ENCODE measurements at places on chromosomes 4 and X. TPM values are rescaled to one million over a fixed set of nuclear protein-coding genes. Genes with fewer than 3 reads are reported as not detected.

DNA sequence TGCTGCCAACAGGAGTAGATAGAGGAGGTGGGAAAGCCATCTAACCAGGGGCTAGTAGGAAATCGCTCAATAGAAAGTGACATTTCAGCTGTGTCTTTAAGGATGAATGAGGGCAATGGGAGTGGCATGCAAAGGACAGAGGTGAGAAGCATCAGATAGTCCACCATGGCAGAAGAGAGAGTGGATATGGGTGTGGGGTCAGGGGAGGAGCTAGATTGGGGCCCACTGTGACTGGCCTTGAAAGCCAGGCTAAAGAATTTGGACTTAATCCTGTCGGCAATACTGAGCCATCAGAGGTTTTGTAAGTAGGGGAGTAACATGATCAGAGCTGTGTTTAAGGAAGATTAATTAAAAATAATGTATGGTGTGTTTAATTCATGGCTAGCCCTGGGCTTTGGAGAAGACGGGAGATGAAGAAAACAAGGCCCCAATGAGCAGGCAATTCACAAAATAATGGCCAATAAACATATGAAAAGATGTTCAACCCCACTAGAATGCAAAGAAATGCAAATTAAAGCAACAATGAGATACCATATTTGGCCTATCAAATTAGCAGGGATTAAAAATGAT, 98.1 kb upstream of the PJA1 start:
- no peak overlapping the region for H3K4me3 ChIP-seq
- H3K27ac ChIP-seq, result no peak overlapping the region
- no peak for DNase-seq
- no peaks in the 10 kb centered on the region for H3K36me3 ChIP-seq

DNA sequence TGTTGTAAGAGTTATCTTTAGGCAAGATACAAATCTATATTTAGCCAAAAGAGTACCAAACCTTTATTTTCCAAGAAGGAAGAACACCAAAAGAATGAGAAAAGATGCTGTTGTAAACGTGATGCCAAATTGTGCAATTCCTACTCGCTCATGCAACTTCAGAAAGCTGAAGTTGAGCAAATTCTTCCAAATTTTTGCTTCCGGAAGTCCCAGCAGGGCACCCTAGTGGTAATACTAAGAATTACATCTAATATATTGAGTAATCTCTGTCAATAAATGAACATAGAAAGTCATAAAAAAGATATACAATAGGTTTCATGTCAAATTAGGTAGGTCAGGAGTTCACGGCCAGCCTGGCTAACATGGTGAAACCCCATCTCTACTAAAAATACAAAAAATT, 36.0 kb upstream of the SMARCAD1 start:
- H3K27ac ChIP-seq, result no peak overlapping the region
- no peaks in the 10 kb centered on the region for H3K36me3 ChIP-seq
- H3K4me3 ChIP-seq, result no peak overlapping the region
- H3K4me1 ChIP-seq, result no peaks in the 10 kb centered on the region

GRCh38 chrX:110748256-110748806, 47.3 kb downstream of the CHRDL1 start:
- no peaks in the 10 kb centered on the region for H3K36me3 ChIP-seq
- DNase-seq, result no peak
- no peaks in the 10 kb centered on the region for H3K4me1 ChIP-seq
- no peak overlapping the region for H3K4me3 ChIP-seq
- peaks cover 7% of the 10 kb centered on the region for H3K27me3 ChIP-seq

DNA sequence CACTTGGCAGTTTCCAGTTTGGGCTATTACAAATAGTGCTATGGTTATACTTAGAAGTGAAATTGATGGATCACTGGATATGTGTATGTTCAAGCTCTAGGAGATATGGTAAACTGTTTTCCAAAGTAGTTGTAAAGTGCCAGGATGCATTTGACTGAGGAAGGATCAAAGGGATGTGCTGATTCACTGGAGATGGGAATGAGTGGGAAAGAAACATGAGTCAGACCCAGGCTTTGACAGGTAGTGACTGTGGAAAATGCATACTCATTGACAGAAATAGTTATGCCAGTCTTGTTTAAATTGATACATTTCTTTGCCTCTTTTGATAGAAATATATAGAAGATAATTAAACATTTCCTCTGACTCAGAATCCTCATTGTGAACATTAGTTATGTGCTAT, 77.9 kb downstream of the CEP135 start:
- H3K4me1 ChIP-seq, result peaks cover 4% of the 10 kb centered on the region
- H3K36me3 ChIP-seq, result peaks cover 38% of the 10 kb centered on the region
- no peak overlapping the region for H3K27ac ChIP-seq
- DNase-seq, result no peak

GRCh38 chrX:9342561-9343051, 122.3 kb upstream of the TBL1X start:
- no peaks in the 10 kb centered on the region for H3K36me3 ChIP-seq
- peaks cover 26% of the 10 kb centered on the region for H3K4me1 ChIP-seq
- DNase-seq, result peak; percentile 54
- no peaks in the 10 kb centered on the region for H3K27me3 ChIP-seq
- peak overlapping the region; percentile 86 for H3K4me3 ChIP-seq

DNA sequence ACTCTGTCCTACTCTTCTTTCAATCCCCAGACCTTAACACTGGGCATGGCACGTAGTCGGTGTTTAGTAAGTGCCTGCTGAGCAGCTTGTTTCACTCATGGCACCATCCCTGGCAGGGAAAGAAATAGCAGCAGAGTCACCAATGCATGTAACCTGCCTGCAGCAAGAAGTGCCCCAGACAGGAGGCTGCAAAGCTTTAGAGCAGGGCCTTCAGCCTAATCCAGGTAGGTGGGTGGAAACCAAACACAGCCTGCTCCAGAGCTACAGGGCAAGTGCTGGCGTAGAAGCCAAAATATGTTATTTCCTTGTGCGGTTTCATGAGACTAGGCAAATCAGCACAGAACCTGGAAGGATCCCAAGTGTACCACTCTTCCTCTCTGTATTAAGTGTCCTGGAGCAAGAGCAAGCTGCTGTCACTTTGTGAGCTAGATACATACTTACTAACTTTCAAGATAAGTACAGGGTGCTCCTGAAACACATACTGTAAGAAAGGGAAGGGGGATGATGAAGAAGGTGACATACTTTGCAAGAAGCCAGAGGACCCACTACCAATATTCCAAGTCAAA, 5.5 kb downstream of the PROM1 start:
- H3K36me3 ChIP-seq, result no peaks in the 10 kb centered on the region
- no peak for DNase-seq
- H3K4me3 ChIP-seq, result no peak overlapping the region
- H3K27me3 ChIP-seq, result peaks cover 63% of the 10 kb centered on the region
- no peak overlapping the region for H3K27ac ChIP-seq
- H3K4me1 ChIP-seq, result peaks cover 17% of the 10 kb centered on the region

DNA sequence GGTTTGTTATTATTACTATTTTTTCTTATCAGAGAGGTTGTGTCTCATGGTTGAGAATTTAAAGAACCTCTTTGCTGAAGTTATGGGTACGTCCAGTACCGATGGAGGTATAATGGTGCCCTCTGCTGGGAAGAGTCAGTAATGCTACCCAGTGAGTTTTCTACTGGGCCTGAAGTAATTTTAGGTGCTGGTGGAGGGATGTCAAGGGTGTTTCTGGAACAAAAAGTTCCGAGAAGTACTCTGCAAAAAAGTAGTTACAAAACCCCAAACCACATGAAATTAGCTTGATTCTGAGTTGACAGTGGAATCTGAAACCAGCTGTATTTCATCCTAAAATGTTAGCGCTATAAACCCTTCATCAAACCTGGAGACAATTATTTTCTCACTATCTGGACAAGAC, 102.5 kb upstream of the MID1 start:
- no peaks in the 10 kb centered on the region for H3K27me3 ChIP-seq
- H3K4me3 ChIP-seq, result no peak overlapping the region
- no peaks in the 10 kb centered on the region for H3K36me3 ChIP-seq
- no peaks in the 10 kb centered on the region for H3K4me1 ChIP-seq
- H3K27ac ChIP-seq, result no peak overlapping the region
- DNase-seq, result peak; percentile 17

DNA sequence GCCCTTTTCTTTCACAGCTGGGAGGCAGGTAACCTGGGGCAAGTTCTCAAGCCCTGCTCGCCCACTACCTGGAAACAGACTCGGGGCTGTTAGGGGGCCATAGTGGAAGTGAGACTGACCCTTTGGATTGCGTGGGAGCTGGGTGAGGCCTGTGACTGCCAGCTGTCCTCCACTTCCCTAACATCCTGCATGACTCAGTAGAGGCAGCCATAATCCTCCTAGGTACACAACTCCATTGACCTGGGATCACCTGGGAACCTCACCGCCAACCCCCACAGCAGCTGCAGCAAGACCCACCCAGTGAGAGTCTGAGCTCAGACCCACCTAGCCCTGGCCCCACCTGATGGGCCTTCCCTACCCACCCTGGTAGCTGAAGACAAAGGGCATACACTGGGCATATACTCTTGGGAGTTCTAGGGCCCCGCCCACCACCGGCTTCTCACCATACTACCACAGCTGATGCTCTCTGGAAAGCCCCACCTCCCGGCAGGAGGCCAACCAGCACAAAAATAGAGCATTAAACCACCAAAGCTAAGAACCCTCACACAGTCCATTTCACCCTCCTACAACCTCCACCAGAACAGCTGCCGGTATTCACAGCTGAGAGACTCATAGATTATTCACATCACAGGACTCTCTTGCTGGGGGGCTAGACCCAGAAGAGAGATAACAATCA, 61.1 kb upstream of the DCTD start:
- H3K4me1 ChIP-seq, result no peaks in the 10 kb centered on the region
- H3K4me3 ChIP-seq, result no peak overlapping the region
- peaks cover 17% of the 10 kb centered on the region for H3K27me3 ChIP-seq
- no peak overlapping the region for H3K27ac ChIP-seq
- H3K36me3 ChIP-seq, result no peaks in the 10 kb centered on the region

GRCh38 chr4:39626261-39626660, 12.4 kb downstream of the SMIM14 start:
- H3K4me1 ChIP-seq, result peaks cover 5% of the 10 kb centered on the region
- no peak for DNase-seq
- H3K36me3 ChIP-seq, result no peaks in the 10 kb centered on the region

DNA sequence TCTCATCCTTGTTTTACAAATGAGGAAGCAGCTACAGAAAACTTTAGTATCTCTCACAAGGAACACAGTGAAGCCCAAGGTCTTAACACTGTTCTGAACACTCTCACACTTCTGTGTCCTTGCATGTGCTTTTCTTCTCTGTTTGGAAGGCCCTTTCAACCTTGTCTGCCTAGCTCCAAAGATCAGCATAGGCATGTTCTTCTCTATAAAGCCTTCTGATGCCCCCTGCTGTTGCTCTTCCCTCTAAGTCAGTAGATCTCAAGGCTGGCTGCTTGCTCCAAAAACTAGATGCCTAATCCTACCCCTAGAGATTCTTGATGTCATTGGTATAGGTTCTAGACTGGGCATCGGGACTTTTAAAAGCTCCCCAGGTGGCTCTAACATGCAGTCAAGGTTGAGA, 5.9 kb downstream of the APOO start:
- H3K36me3 ChIP-seq, result no peaks in the 10 kb centered on the region
- H3K4me1 ChIP-seq, result peaks cover 5% of the 10 kb centered on the region
- peak; percentile 8 for DNase-seq
- H3K27ac ChIP-seq, result no peak overlapping the region
- no peaks in the 10 kb centered on the region for H3K27me3 ChIP-seq

DNA sequence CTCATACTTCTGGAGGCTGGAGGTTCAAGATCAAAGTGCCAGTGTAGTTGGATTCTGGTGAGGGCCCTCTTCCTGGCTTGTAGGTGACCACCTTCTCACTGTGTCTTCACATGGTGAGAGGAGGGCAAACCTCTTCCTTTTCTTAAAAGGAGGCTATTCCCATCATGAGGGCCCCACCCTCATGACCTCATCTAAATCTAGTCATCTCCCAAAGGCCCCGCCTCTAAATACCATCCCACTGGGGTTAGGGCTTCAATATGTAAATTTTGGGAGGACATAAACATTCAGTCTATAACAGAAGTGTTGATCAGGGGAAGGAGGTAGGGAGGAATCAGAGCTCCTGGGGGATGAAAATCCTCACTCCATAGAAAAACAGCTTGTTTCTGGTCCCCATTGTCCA, 60.8 kb upstream of the DIPK2B start:
- no peak for DNase-seq
- H3K27ac ChIP-seq, result no peak overlapping the region
- no peaks in the 10 kb centered on the region for H3K27me3 ChIP-seq

DNA sequence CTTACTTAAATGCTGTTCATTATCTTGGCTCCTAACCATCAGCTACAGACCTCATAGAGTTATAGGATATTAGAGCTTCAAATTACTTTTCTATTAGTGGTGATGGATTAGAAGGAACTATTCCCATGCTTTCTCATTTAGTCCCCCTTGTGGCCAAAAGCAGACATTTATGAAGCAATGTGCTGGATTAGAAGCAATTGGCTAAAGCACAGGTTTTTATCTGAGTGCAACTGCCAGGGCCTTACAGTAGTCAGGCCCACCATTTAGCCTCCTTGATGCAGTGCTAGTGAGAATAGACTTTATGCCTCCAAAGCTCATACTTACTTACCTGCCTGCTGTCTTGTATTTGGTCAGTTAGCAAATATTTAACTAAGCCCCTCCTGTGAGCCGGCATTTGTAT, 93.0 kb downstream of the TSPAN7 start:
- no peak overlapping the region for H3K4me3 ChIP-seq
- no peaks in the 10 kb centered on the region for H3K36me3 ChIP-seq

DNA sequence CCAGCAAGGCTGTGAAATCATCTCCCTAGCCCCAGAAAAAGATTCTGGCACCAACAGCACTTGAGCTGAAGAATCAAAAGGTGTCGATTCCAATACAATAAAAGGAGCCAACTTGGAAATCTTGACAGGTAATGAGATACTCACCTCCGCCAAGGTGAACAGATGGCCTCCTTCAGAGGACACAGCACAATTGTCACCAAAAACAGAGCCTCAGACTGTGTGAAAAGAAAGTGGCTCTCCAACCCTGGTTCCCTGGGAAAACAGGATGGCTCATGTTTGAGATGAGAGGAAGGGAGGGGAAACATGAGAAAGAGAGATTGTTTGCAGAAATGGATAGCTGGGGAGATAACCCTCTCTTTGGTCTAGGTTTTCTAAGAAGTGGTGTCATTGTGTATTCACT, 168.9 kb downstream of the HS3ST1 start:
- H3K27me3 ChIP-seq, result no peaks in the 10 kb centered on the region
- no peak for DNase-seq
- H3K27ac ChIP-seq, result no peak overlapping the region
- H3K4me3 ChIP-seq, result no peak overlapping the region

GRCh38 chr4:48654015-48654664, 125.9 kb downstream of the FRYL start:
- no peaks in the 10 kb centered on the region for H3K27me3 ChIP-seq
- peaks cover 49% of the 10 kb centered on the region for H3K4me1 ChIP-seq
- no peak for DNase-seq

GRCh38 chrX:48913605-48914366, 2.3 kb upstream of the SLC35A2 start:
- peak overlapping the region; percentile 95 for H3K4me3 ChIP-seq
- no peak for DNase-seq
- peak overlapping the region; percentile 78 for H3K27ac ChIP-seq
- H3K4me1 ChIP-seq, result peaks cover 65% of the 10 kb centered on the region
- H3K36me3 ChIP-seq, result peaks cover 67% of the 10 kb centered on the region
- H3K27me3 ChIP-seq, result no peaks in the 10 kb centered on the region

Gene HSFX1
- 0.62 TPM for total RNA-seq

Gene FAM184B
- not detected for total RNA-seq

Gene UGT2B17
- total RNA-seq, result not detected

Gene CYP4V2
- total RNA-seq, result 29.4 TPM

Gene CXCR3
- 10.5 TPM for total RNA-seq

Gene MAGEB10
- not detected for total RNA-seq
